Left ventricle myocardium inferior (tissue), 1 donor: ENCODE measurements at places on chromosomes 2 and 18. TPM values are rescaled to one million over a fixed set of nuclear protein-coding genes. Genes with fewer than 3 reads are reported as not detected.
A peak's percentile ranks its signal among the peaks of the same experiment; 100 is the strongest.

The DSG3 gene
- total RNA-seq, result not detected

The SFXN5 gene
- total RNA-seq, result 9.9 TPM

The AMER3 gene
- total RNA-seq, result not detected

The SLC35F5 gene
- 61.4 TPM for total RNA-seq

The CPO gene
- 0.25 TPM for total RNA-seq

The DYTN gene
- total RNA-seq, result not detected

The MARCO gene
- total RNA-seq, result 7.0 TPM

The PDE11A gene
- 2.5 TPM for total RNA-seq

The TUBA3E gene
- 47.1 TPM for total RNA-seq

- H3K4me3 ChIP-seq, result no peak overlapping the region
- no peak for DNase-seq
- no peaks in the 10 kb centered on the region for H3K4me1 ChIP-seq
- no peaks in the 10 kb centered on the region for H3K27me3 ChIP-seq
- H3K27ac ChIP-seq, result no peak overlapping the region
- no peaks in the 10 kb centered on the region for H3K36me3 ChIP-seq
Observed at GRCh38 chr2:146987996-146988395, 856.8 kb upstream of the ACVR2A start.

DNA sequence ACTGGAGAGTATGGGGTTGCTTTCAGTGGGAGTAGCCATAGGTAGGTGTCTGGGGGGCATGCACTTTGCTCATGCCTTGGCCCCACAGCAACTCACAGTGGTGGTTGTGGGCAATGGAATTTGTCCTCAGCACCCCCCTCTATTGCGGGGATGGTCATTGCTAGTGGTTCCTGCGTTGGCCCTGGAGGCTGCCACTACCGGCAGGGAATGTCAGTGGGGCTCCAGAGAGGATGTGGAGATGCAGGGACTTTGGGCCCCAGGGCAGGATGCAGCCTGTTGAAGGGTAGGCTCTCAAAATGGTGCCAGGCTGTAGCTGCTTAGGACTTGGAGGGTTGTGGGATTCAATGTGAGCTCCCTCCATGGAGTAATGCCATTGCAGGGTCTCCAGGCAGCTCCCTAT lies 125.0 kb downstream of the XRCC5 start:
- H3K36me3 ChIP-seq, result no peaks in the 10 kb centered on the region
- no peaks in the 10 kb centered on the region for H3K4me1 ChIP-seq
- no peaks in the 10 kb centered on the region for H3K27me3 ChIP-seq
- H3K4me3 ChIP-seq, result no peak overlapping the region

GRCh38 chr2:109690457-109690821 lies 76.3 kb downstream of the SOWAHC start:
- no peak for DNase-seq
- H3K27me3 ChIP-seq, result no peaks in the 10 kb centered on the region
- H3K4me3 ChIP-seq, result no peak overlapping the region
- H3K27ac ChIP-seq, result peak overlapping the region; percentile 92

GRCh38 chr2:41949091-41949882 lies 98.5 kb upstream of the PKDCC start:
- no peak overlapping the region for H3K27ac ChIP-seq
- H3K27me3 ChIP-seq, result no peaks in the 10 kb centered on the region
- H3K4me1 ChIP-seq, result peaks cover 54% of the 10 kb centered on the region
- no peaks in the 10 kb centered on the region for H3K36me3 ChIP-seq
- DNase-seq, result no peak

DNA sequence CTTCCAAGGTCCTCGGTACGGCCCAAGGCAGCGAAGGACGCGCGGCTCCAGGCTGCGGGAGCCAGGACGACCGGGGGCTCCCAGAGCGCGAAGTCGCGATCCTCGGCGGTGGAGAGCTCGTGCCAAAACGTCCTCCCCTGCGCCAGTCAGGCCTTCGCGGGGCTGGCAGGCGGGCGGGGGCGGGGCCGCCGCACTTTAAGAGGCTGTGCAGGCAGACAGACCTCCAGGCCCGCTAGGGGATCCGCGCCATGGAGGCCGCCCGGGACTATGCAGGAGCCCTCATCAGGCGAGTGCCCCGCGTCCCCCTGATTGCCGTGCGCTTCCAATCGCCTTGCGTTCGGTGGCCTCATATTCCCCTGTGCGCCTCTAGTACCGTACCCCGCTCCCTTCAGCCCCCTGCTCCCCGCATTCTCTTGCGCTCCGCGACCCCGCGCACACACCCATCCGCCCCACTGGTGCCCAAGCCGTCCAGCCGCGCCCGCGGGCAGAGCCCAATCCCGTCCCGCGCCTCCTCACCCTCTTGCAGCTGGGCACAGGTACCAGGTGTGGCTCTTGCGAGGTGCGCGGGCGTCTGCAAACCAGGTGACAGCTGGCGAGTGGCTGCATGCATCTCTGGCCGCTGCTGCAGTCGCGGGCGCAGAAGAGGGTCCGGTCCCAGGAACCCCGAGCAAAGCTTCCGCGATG lies at the start of gene CIDEA:
Gene CIDEA, plus strand, starts transcription at position 226 of the 684 bp plus-strand sequence. Its CDS starts 23 bp downstream, at position 249.
- H3K27me3 ChIP-seq, result peaks cover 43% of the 10 kb centered on the region
- peak within 1 kb of the TSS; percentile 63 for H3K4me3 ChIP-seq
- DNase-seq, result no peak

GRCh38 chr2:231336700-231337099 lies 58.8 kb upstream of the B3GNT7 start:
- DNase-seq, result no peak
- H3K4me3 ChIP-seq, result no peak overlapping the region
- no peaks in the 10 kb centered on the region for H3K36me3 ChIP-seq
- H3K27me3 ChIP-seq, result no peaks in the 10 kb centered on the region
- peaks cover 14% of the 10 kb centered on the region for H3K4me1 ChIP-seq

- no peaks in the 10 kb centered on the region for H3K27me3 ChIP-seq
- H3K27ac ChIP-seq, result no peak overlapping the region
- H3K4me3 ChIP-seq, result no peak overlapping the region
- H3K4me1 ChIP-seq, result no peaks in the 10 kb centered on the region
- no peak for DNase-seq
Observed at GRCh38 chr2:52510432-52510831, 1257.2 kb upstream of the CHAC2 start.

- no peaks in the 10 kb centered on the region for H3K36me3 ChIP-seq
- no peaks in the 10 kb centered on the region for H3K27me3 ChIP-seq
- no peak for DNase-seq
- H3K4me3 ChIP-seq, result no peak overlapping the region
- no peaks in the 10 kb centered on the region for H3K4me1 ChIP-seq
- H3K27ac ChIP-seq, result no peak overlapping the region
Observed at GRCh38 chr18:28875059-28875458, 698.1 kb upstream of the CDH2 start.

DNA sequence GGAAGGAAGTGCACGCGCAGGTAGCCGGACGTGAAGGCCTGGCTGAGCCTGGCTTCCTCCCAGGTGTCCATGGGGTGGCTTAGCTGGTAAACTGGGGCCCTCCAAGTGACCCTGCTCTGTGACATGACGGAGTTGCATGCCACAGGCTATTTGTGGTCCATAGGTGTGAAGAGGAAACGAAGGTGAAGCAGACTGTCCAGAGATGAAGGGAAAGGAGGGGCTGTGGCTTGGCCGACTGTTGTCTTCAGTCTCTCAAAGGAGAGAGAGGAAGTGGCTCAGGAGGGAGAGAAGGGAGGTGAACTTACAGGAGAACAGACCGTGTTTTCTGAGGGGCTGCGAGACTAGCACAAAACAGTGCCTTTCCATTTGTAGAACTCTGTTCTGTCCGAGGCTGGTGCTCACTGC lies 19.3 kb downstream of the INPP5D start:
- peaks cover 40% of the 10 kb centered on the region for H3K4me1 ChIP-seq
- H3K4me3 ChIP-seq, result no peak overlapping the region
- DNase-seq, result no peak
- peaks cover 11% of the 10 kb centered on the region for H3K27me3 ChIP-seq

GRCh38 chr2:181785691-181786344 lies 105.5 kb upstream of the NEUROD1 start:
- H3K27ac ChIP-seq, result no peak overlapping the region
- DNase-seq, result no peak
- no peaks in the 10 kb centered on the region for H3K4me1 ChIP-seq
- no peaks in the 10 kb centered on the region for H3K27me3 ChIP-seq
- H3K4me3 ChIP-seq, result no peak overlapping the region

DNA sequence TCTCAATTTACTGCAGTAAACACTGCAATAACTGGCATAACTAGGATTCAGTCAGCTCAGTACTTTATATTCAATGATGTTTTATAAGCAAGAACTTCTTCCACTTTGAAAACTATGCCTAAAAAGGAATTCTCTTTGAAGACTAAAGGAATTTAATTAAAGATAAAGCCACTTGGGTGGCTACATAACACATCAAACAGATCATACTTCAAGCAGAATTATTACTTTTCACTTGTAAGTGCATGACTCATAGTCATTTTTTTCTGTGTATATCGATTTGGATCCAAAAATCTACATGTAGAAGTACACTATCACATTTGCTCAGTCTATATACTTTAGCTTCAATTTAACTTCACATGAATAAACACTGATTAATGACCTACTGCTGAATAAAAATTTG lies 4.0 kb downstream of the KANSL1L start:
- no peaks in the 10 kb centered on the region for H3K36me3 ChIP-seq
- H3K4me1 ChIP-seq, result peaks cover 76% of the 10 kb centered on the region
- no peak for DNase-seq
- no peak overlapping the region for H3K4me3 ChIP-seq

DNA sequence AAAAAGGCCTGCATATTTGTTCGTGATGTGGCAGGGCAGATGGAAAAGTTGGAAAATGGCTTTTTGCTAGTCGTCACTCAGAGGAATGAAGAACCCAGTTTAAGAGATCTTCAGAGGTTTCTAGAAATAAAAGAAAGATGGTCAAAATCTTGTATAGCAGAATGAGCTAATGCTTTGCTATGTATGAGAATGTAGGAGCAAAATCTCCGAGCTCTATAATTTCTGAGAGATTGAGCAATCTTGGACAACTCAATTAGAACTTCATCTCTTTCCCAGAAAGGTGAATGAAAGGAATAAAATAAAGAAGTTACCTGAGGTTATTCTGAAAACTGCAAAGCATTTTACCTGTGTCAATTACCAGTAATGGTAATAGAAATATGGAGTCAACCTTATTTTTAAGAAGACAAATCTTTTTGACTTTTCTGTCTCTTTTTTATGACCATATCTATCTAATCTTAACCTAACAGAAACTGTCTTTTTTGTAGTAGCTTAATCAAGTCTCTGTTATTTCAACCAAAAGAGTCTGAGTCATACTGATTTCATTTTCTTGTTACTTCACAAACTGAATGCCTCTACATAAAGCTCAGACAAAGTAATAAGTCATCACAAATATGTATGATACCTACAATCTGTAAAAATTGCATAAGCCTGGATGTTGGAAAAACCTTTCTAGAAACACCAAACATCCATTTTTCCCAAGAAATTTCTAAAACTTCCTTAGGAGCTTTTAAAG lies 32.5 kb downstream of the CCDC68 start:
- H3K4me1 ChIP-seq, result no peaks in the 10 kb centered on the region
- H3K27me3 ChIP-seq, result no peaks in the 10 kb centered on the region
- no peak for DNase-seq
- no peak overlapping the region for H3K4me3 ChIP-seq

DNA sequence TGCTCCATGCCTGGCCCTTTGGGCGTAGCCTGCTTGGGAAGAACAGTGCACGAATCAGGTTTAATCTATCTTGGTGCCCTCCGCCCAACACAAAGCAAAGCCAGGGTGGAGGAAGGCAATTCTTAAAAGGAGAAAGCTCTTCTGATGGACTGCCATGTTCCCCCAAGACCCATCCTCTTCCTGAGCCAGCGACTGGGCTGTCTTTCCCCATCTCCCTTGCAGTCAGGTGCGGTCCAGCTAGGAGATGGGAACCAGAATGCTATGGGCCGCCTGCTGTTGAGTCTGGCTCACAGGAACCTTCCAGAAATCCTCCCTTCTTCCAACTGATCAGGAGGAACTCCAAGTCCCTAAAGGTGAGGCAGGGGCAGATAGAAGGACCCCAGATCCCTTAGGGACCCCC lies 105.0 kb downstream of the SH3BP4 start:
- H3K4me3 ChIP-seq, result no peak overlapping the region
- no peak for DNase-seq
- no peaks in the 10 kb centered on the region for H3K27me3 ChIP-seq
- H3K4me1 ChIP-seq, result peaks cover 11% of the 10 kb centered on the region

DNA sequence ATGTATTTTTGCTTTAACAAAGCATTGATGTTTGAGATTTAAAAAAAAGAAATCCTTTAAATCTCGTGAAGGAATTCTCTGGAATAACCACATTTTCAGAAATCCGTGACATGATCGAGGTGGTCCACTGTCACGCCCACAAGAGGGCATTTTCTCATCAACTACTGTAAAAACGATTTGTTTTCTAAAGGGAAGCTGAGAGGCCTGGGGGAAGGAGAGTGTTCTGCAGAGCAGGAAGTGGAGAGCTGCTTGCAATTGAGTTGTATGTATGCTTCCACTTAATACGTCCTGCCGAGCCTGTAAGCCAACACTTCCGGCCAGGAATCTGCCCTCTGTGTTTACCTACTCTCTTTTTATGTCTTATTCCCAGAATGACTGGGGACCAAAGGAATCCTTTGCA lies 19.4 kb downstream of the KLHL29 start:
- peaks cover 41% of the 10 kb centered on the region for H3K27me3 ChIP-seq
- peaks cover 12% of the 10 kb centered on the region for H3K4me1 ChIP-seq
- no peak for DNase-seq
- H3K4me3 ChIP-seq, result peak overlapping the region; percentile 10
- no peak overlapping the region for H3K27ac ChIP-seq
- no peaks in the 10 kb centered on the region for H3K36me3 ChIP-seq

DNA sequence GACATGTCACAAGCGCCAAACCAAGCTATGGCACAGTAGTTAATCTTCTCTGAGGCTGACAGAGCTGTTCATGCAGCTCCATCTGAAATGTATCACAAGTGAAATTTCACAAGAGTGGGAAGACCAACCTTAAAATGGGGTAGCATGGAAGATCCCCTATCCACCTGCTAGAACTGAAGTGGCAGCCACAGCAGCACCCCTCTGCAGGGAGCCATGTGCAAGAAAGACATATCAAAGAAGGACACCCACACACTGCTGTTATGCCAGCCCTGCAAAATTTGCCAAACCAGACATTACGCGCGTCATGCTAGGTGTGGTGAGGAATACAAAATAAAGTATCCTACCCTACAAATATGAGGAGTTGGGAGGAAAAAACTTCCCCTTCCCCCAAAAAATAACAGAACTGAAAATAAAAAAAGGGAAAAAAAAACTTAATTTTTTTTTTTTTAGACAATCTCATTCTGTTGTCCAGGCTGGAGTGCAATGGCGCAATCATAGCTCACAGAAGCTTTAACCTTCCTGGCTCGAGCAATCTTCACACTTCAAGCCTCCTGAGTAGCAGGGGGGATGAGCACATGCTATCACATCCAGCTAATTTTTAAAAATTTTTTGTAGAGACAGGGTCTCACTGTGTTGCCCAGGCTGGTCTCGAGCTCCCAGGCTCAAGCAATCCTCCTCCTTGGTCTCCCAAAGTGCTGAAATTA lies 76.2 kb downstream of the STK39 start:
- H3K36me3 ChIP-seq, result no peaks in the 10 kb centered on the region
- DNase-seq, result no peak
- no peak overlapping the region for H3K27ac ChIP-seq
- H3K4me1 ChIP-seq, result peaks cover 39% of the 10 kb centered on the region
- H3K27me3 ChIP-seq, result no peaks in the 10 kb centered on the region

DNA sequence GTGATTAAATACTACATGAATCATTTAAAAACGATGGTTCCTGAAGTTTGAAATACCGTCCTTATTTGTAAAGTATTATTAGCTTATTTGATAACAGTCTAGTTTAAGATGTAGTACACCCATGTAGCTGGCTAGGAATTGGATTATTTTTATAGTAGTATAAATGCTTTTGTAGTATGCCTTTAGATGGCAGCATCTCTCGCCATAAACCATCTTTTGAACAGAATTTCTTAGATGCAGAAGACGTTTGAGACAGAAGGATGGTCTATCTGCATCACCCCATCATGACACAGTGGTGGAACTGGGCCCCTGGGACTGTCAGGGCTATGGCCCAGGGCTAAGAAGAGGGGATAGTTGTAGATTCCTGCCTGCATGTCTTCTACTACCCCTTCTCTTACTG lies 152.7 kb downstream of the WDSUB1 start:
- H3K4me1 ChIP-seq, result peaks cover 98% of the 10 kb centered on the region
- H3K4me3 ChIP-seq, result no peak overlapping the region
- peak overlapping the region; percentile 84 for H3K27ac ChIP-seq
- no peaks in the 10 kb centered on the region for H3K36me3 ChIP-seq
